Activated CD8-positive, alpha-beta memory T cell treated with anti-CD3 and anti-CD28 coated beads, Interleukin-2, amount 50 U/mL, for 48 hours (primary cell): ENCODE measurements at places on chromosomes 3 and 15.

DNA sequence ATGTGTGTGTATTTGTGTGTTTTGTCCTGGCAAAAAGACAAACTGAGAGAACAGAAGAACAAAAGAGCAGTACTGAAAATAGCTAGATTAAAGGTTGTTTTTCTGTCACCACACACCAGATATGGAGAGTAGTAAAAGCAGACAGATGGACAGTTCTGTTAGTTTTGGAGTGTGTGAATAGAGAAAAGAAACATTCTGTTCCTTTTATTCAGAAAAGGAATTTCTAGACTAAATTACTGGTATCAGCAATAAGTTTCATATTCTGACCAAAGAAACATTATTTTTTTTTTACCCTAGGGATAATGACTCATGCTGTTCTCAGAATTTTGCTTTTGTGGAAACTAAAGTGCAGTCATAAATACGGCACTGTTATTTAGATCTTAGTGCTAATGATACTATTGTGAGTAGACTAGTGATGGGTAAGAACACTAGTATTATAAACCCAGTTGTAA is 32.9 kb downstream of the PIK3CA start:
- DNase-seq = no peak

- DNase-seq = no peak
Observed at GRCh38 chr3:185931777-185932612, 5.8 kb downstream of the TRA2B start.

- no peak for DNase-seq
Observed at GRCh38 chr15:98604983-98605382, 43.4 kb upstream of the IGF1R start.

- DNase-seq = no peak
Observed at GRCh38 chr15:77507911-77508310, 87.2 kb downstream of the HMG20A start.

- DNase-seq = no peak
Observed at GRCh38 chr3:32992310-32992686, 40.9 kb downstream of the CCR4 start.

DNA sequence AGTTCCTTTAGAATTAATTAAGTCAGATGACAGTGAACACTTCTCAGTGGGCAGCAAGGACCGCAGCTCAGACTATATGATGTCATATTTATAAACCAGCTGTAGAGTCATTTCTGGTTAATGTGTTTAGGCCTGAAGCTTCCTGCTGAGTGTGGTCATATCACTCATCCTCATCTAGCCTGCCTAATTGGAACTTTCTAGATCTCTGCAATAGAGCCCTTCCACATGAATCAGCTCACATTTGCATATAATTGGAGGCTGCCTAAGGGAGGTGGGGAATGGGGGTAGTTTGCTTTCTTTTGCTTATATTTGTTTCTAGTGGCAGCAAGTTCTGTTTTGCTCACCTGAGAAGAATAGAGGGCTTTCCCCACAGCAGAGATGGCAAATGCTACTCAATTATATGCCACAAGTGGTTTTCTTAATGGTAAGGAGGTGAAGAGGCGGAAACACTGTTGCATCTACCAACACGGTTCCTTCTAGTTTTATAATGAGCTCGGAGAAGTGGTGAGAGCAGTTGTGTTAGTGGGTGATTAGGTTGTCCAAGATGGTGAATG is 148.1 kb downstream of the KLHL25 start:
- DNase-seq = no peak

DNA sequence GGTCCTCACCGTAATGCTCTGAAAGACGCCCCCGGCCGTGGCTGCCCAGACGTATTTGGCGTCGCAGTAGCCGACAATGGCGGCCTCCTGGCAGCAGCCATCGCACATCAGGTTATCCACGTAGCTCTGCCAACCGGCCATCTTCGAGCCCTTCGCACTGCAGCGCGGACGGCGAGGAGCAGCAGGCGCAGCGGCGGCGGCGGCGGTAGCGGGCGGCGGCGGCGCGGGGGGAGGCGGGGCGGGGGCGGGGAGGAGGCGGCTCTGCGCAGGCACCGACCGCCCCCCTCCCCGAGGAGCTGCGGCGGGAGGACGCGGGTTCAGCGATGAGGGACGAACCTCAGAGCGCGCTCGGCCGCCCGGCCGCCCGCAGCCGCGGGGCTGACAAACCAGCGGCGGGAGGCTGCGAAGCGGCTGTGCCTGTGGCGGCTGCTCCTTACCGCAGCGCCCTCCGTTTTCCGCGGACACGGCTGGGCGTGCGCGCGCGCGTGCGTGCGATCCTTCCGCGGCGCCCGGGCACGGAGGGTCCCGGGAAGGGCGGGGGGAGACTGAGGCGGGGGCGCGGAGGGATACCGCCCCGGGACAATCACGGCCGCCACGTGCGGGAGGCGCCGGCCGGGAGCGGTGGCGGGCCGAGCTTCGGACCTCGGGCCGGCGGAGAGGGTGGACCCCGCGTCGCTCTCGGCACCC is at the start of gene PFN2:
Gene PFN2 (minus strand): TSS at position 180 of the 687 bp plus-strand sequence. CDS start 39 bp downstream, at position 141.
- peak; percentile 69 for DNase-seq

DNA sequence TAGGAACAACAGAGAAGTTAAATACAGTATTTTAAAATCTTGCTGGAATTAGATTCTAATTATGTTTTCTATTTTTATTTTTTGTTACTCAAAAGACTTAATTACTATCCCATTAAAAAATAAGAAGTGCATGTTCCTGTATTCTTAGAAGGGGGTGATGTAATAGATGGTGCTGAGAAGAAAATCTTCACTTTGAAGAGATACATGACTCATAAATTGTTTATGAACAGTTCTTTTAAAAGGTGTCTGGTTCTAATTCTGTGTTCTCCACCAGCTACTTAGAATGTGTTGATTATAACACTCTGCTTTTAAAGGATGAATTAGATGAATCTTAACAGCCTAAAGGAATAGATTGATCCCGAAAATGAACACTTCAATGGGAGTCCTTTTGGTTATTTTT is 8.2 kb downstream of the RCN2 start:
- no peak for DNase-seq

DNA sequence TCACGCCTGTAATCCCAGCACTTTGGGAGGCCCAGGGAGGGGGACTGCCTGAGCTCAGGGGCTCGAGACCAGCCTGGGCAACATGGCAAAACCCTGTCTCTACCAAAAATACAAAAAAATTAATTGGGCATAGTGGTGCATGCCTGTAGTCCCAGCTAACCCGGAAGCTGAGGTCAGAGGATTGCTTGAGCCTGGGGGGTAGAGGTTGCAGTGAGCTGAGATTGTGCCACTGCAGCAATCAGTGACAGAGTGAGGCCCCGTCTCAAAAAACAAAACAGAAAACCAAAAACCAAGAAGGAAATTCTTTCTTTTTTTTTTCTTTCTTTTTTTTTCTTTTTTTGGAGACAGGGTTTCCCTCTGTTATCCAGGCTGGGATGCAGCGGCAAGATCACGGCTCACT is 3.5 kb downstream of the SPATA12 start:
- DNase-seq = no peak

- no peak for DNase-seq
Observed at GRCh38 chr3:20905210-20905805, 719.3 kb upstream of the SGO1 start.

- no peak for DNase-seq
Observed at GRCh38 chr3:98741121-98741716, 21.9 kb upstream of the ST3GAL6 start.

GRCh38 chr3:169218314-169218983 is 445.1 kb downstream of the MECOM start:
- DNase-seq = no peak

- DNase-seq = no peak
Observed at GRCh38 chr3:170633573-170633972, 47.7 kb upstream of the SLC7A14 start.

- no peak for DNase-seq
Observed at GRCh38 chr3:26799679-26800317, 177.2 kb downstream of the LRRC3B start.

- DNase-seq = no peak
Observed at GRCh38 chr3:138890555-138891187, 55.9 kb upstream of the PIK3CB start.
